ENCODE measurements at places on chromosomes 1 and 21.

DNA sequence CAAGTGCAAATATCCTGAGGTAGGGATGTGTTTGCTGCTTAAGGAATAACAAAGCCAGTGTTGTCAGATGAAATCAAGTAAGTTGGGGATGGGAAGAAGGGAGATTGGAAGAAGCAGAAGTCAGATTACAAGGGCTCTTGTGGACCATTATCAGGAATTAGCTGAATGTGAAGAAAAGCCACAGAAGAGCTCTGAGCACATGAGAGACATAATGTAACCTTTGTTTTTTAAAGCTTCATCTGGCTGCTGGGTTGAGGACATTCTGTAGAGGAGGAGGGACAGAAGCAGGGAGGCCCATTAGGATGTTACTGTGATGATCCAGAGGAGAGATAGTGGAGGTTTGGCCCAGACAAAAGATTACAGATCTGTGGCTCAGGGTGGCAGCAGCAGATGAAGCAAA lies 111.7 kb downstream of the DUSP10 start:
- no peak for DNase-seq

- DNase-seq: no peak
Measured at GRCh38 chr21:39885119-39885848, 18.0 kb downstream of the PCP4 start.

DNA sequence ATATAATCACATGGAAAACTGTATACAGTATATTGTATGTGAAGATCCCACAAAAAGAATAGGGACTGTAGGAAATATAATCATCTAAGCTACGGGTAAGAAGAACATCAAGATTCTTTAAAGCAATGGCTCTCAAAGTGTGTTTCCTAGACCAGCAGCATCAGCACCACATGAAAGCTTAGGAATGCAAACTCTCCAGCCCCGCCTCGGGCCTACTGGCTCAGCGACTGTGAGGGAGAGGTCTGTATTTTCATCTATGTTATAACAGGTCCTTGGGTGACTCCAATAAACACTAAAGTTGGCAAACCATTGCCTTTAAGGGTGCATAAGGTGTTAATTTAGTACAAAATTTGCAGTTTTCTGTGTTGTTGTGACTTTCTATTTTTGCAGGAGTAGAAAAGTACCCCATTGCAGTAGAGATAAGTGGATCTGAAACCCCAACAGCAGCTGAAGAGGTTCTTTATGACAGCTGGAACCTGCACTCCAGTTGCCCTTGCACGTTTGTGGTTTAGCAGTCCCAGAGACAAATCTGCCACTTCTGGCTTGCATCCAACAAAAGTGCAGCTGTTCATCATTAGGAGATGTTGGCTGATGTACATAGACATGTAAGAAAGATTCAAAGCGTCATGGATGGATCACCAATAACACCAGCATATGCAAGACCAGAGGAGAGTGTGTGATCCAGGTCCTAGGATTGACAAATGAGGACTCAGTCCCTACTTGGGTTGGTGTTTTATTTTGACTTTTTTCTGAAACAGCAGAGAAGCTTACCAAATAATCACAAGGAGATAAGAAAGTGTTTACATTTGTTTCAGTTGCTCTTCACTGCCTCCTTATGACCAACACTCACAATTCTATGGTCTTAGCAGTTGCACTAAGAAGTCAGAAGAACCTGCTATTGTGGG lies 15.9 kb upstream of the IFNAR1 start:
- DNase-seq: no peak

DNA sequence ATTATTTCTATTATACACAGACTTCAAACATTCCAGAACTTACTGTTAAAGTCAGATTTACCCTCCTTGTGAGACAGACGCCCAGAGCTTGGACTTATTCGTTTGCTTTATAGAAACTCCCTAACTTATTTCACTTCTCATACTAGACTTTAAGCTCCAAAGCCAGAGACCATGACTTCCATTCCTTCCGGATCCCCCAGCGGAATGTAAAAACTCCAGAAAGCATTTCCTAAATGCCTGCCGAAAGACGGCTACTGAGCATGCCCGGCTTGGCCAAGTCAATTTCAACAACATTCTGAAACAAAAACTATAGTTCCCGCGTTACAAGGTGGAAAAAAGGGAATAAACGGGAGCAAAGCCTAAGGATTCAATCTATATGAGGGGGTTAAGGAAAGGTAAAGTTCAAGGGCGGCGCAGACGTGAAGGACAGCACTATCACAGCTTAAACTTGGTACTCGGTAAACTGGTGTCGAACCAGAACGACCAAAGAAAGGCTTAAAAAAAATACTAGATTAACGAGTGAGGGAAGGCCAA lies 1.1 kb downstream of the USP48 start:
- DNase-seq: no peak

DNA sequence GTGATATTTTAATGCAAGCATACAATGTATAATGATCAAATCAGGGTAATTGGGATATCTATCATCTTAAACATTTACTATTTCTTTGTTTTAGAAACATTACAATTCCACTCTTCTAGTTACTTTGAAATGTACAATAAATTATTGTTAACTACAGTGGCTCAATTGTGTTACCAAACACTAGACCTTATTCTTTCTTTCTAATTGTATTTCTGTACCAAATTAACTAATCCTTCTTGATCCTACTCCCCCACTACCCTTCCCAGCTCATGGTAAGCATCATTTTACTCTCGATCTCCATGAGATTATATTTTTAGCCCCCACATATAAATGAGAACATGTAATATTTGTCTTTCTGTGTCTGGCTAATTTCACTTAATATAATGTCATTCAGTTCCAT lies 95.0 kb upstream of the MROH9 start:
- DNase-seq: no peak

DNA sequence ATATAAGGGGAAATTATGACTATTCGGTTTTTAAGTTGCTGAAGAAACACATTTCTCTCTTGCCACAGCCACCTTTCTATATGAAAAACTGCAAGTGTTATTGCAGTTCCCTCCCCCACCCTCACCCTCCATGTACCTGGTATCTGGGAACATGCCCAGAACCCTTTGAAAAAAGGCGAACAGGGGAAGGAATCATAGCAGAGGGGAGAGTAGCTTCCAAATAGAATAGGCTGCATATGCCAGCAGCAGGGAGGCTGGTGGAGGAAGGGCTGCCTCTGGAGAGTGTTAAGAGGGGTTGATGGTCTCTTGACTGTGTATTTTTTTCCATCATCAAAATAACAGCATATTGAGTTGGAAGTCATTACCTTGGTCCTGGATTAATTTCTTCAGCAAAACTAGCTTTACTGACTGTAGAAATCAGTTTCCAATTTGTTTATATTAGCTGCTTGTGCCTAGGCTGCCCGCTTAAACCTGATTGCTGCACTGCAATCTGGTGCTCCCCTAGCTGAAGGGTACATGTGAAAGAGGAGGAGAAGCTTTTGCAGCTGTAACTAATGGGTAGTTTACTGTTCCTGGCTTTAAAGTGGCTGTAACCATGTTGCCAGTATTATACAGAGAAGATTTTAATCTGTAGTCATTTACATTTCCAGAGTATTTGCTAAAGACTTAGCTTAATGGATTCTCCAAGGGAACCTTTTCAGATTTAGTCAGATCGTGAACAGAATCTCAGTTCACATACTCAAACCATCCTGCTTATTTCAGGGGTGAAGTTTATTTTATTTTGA lies 22.7 kb downstream of the AHCYL1 start:
- DNase-seq: no peak

DNA sequence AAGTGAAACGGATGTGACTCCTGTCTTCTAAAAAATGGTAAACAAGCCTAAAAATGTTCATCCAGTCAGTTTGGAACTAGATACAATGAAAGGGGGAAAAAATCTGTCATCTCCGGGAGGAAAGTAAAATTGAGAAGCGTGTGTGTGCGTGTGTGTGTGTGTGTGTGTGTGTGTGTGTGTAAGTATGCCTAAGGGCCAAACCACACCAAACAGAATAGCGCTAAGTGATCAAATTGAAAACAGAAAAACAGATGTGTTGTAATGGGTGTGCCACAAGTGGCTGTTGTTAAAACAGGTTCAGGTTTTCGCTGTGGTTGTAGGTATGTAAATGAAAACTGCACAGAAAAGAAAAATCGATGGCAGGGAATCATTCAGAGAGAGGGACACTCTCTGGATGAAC lies 106.7 kb downstream of the RNF220 start:
- DNase-seq: no peak

- no peak for DNase-seq
Measured at GRCh38 chr1:174160109-174160473, 771 bp downstream of the RABGAP1L start.

Data from activated CD8-positive, alpha-beta memory T cell treated with anti-CD3 and anti-CD28 coated beads for 1 hour (primary cell).